ENCODE measurements at places on chromosomes 5 and 9. TPM values are rescaled to one million over a fixed set of nuclear protein-coding genes. Genes with fewer than 3 reads are reported as not detected.
A peak's percentile ranks its signal among the peaks of the same experiment; 100 is the strongest.

GRCh38 chr5:134392301-134392700 lies 19.4 kb downstream of the CDKN2AIPNL start:
- no peak for DNase-seq

DNA sequence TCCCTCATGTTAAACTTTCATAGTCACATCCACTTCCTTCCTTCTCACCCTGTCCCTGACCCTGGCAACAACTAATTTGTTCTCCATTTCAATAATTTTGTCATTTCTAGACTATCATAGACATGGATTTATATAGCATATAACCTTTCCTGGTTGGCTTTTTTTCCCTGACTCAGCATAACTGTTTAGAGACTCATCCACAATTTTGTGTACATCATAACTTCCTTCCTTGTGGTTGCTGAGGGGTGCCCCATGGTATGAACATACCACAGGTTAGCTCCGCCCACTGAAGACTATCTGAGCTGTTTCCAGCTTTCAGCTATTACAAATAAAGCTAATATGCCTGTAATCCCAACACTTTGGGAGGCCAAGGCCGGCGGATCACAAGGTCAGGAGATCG lies 137.3 kb downstream of the PHF2 start:
- DNase-seq = no peak

GRCh38 chr5:59221769-59222168 lies 638.9 kb downstream of the RAB3C start:
- no peak for DNase-seq

GRCh38 chr9:119094086-119094485 lies 275.1 kb downstream of the BRINP1 start:
- peak; percentile 38 for DNase-seq

DNA sequence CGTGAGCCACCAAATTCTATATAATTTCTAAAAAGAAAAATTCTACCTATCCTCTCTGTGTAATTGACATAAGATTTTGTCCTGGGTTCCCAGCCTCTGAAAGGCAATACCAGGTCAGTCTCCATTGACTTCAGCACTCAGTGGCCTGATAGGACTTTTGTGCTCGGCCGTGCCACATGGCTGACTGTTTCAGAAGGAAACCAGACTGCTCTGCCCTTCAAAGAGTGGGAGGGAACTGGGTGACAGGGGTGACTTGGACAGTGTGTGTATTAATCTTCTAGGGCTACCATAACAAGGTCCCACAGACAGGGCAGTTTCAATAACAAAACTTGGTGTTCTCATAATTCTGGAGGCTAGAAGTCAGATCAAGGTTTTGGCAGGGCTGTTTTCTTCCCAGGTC lies 43.0 kb downstream of the ARHGAP26 start:
- DNase-seq = no peak

DNA sequence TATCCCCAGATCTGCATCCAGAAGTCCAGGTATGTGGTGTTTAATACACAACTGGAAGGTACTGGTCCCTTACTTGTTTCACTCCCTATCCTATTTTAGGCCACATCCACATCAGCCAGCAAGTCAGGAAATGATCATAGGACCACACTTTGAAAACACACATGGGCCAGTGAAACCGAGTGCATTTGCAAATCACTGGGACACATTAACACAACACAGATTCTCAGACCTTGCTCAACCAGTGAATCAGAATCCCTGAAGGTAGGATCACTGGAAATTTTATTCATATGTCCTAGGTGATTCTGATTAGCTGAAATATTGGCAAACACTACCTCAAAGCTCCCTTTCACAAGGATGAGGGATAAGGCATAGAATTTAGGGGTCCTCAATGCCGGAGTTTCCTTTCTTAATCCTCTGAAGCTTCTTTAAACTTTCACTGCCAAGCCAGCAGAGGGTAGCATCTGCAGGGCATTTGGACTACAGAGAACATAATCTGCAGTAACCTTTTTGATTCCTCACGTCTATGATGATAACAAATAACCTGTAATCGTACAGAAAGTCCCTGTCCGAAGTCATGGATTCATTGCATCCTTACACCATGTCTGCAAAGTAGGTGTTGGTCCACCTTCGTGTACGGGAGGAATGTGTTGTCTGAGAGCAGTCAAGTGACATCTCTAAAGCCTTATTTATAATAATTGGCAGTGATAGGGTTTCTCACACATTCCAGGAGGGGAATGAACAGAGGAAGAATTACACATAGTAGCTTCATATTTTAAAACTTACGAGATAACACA lies 11.0 kb upstream of the ABLIM3 start:
- peak; percentile 21 for DNase-seq

- DNase-seq = peak; percentile 41
Measured at GRCh38 chr9:132857616-132858342, 20.3 kb downstream of the AK8 start.

GRCh38 chr9:91004992-91005391 lies 203.4 kb downstream of the SYK start:
- no peak for DNase-seq

- no peak for DNase-seq
Measured at GRCh38 chr9:116204252-116204882, 50.8 kb downstream of the PAPPA start.

DNA sequence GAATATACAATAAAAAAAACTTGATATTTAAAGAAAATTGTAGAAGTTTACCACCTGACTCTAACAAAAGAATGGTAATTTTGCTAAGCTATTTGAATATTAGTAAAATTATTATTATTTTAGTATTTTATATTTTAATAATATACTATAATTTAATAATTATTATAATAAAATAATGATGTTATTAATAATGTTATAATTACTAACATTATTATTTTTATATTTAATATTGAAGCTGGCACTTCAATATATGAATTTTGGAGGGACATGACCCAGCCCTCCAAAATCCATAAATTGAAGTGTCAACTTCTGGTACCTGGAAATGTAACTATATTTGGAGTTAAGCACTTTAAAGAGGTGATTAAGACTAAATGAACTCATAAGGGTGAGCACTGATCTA lies 486.1 kb upstream of the CDH9 start:
- DNase-seq = no peak

DNA sequence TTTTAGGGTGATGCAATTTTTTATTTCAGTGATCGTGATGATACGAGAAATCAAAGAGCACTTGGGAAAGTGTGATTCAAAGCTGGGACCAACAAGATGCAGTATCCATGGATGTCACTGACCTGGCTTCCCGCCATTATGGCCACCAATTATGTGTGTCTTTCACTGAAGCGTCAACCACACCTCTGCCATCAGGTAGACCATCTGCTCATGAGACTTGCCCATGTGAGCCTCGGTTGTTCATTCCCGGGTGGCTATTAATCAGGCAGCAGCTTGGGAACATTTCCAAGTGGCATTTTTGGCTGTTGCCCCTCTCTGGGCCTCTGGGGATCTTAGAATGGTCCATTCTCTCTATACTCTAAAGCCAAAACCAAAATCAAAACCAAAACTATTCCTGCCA lies 436.0 kb upstream of the ADAMTSL1 start:
- no peak for DNase-seq

DNA sequence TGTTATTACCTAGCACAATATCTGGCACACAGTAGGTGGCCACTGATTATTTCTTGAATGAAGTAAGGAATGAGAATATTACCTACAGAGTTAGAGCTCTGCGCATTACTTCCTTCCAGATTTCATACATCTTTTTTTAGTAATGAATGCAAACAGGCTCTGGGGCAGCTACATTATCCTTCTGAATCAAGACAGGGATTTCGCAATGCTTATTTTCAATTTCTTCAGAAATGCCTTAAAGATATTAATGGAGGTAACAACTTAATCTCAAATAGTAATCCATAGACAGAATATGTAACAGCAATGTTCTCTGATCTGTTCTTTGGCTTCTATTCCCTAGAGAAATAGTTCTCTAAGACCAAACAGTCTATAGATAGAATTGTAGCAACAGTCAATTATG lies 32.6 kb downstream of the CDKN2A start:
- DNase-seq = no peak

- DNase-seq = no peak
Measured at GRCh38 chr5:95449460-95449859, 58.3 kb downstream of the FAM81B start.

- DNase-seq = peak; percentile 26
Measured at GRCh38 chr5:10564838-10565784, 1.2 kb downstream of the ANKRD33B start.

DNA sequence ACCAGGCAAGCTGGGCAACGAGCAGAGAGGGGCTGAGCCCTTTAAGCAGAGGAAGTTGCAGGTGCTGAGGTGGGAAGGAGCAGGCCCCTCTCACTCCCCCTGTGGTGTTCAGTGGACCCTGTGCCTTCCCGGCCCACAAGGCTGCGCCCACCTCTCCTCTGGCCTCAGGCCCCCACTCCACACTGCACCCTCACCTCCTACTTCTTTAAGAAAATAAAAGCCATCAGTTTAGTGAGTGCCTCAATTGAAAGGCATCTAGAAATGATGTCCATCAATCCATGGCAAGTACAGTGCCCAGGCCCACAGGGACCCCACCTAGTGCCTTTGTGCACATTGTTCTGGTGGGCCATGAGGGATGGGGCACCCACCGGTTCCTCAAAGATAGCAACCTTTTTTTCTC lies 158.0 kb downstream of the PAX5 start:
- DNase-seq = no peak

DNA sequence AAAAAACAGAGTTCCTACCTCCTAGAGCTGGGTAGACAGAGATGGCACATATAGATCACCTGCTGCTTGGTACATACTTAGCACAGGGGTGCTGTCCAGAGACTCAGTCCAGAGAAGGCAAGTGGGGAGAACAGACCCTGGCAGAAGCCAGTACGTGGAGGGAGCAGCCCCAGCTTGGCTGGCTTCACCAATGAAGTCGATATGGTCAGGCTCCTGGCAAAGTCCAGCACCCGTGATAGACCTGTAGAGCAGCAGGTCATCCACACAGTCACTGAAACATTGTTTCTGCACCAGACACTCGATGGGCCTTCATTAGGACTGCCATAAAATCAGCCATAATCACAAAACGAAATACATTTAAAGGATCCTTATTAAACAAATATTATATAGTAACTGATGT lies 45.8 kb downstream of the WHRN start:
- DNase-seq = no peak

DNA sequence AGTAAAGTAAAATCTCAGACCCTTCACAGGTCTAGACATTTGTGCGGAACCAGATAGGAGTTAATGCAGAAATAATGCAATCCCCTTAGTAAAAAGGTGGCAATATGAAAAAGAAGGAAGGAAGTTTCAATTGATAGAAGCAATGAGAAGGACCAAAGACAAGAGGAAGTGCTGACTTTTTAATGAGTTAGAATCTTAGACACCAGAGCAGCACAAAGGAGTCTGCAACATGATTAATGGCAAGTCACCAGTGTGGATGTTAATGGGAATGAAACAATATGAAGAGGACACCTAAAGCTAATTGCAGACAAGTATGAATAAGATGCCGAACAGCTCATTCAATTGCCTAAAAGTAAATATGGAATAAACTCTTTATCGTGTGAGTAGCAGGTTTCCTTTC lies 50.9 kb downstream of the MEGF9 start:
- DNase-seq = no peak

- no peak for DNase-seq
Measured at GRCh38 chr5:130624805-130625204, 540.3 kb downstream of the HINT1 start.

DNA sequence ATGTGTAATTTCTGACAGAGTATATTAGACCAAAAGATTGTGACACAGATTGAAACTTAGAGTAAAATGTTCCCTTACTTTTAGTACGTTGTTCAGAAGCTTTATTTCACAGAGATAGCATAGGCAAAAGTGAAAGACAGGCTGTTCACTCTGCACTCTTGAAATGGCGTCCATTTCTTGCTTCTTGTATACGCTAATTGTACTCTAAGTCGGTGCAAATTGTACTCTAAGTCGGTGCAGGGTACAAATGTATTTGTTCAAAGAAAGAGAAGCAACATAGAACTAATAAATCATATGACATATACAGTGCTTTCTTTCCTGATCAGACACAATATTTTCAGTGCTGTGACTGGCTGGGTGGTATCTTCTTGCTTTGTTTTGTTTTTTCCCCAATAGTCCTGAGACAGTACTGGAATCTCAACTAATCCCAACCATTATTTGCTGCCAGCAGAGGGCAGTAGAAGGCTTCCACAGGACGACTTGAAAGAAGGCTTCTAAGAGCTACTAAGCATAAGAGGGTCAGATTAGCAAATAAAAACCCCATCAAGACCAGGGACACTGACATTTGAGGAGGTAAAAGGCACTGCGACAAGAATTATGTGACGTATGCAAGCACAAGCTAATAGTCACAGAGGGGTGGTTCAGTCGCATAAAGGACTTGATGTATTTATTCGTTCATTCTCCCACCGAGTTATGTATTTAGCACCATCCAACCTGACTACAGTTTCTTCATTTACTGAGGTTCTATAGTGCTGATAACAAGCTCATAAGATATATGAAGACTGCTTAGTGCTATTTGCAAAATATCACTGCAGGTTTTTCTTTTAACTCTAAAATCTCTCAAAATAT lies 831.8 kb downstream of the TAF11L14 start:
- DNase-seq = peak; percentile 50

DNA sequence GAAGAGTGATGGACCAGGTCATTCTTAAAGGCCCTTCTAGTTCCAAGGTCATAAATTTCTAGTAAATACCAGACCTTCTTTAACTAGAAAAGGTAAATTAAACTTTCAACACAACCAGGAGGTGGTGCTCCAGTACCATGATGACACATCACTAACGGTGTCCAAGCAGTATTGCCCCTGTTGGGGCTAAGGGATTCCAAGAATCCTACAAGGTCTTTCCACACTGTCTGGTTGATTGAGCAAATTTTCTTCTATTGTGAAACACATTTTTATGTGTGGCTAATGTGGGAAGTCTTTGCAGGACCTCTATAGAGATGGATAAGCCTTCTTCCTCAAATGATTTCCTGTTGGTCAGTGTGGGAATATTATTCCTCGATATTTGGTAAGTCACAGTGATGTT lies 459.6 kb upstream of the PAPPA start:
- peak; percentile 9 for DNase-seq

DNA sequence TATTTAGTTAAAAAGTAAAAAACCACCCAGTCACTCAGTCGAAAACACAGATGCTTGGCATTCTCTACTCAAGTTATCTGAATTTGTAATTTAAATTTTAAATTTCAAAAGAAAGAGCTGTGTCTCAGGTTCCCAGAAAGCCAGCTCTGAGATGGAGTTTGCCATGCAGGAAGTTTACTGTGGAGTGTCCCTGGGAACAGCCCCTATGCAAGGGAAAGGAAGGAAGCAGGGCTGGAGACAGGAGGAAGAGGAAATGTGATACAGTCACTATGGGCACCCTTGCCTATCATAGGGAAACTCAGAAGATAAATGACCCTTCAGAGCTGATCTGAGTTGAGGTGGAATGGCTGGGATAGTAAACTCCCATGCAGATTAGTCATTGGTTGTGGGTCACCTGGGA lies 408.8 kb upstream of the ACTBL2 start:
- no peak for DNase-seq

GRCh38 chr5:75600535-75600934 lies 10.7 kb upstream of the ANKDD1B start:
- DNase-seq = no peak

- DNase-seq = no peak
Measured at GRCh38 chr5:97425511-97425910, 242.5 kb upstream of the RIOK2 start.

Gene SHOC1
- total RNA-seq = not detected

Gene MARCOL
- total RNA-seq = not detected

Gene SLC12A7
- total RNA-seq = 28.1 TPM

Gene TMEM252
- total RNA-seq = not detected

Gene CDKN2B-AS1
- not detected for total RNA-seq

Gene LEAP2
- 1.4 TPM for total RNA-seq

Gene FAM170A
- not detected for total RNA-seq

Gene LMBRD2
- 6.4 TPM for total RNA-seq

Data from MG63 (cell line).